ENCODE measurements at places on chromosomes 1 and 21.

DNA sequence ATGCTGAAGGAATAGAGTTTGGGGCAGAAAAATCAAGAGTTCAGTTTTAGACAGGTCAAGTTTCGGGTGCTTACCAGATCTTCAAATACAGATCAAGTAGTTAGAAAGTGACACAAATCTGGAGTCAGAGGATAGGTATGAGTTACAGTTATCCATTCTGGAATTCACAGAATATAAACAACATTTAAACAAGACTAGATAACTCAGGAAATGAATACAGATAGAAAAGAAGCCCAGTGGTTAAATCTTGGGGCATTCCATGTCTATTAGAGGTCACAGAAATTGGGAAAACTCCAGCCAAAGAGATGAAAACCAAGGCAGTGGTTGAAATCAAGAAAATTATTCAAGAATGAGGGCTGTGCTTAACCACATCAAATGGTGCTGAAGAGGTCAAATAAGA, 187.0 kb upstream of the HP1BP3 start:
- DNase-seq: no peak

DNA sequence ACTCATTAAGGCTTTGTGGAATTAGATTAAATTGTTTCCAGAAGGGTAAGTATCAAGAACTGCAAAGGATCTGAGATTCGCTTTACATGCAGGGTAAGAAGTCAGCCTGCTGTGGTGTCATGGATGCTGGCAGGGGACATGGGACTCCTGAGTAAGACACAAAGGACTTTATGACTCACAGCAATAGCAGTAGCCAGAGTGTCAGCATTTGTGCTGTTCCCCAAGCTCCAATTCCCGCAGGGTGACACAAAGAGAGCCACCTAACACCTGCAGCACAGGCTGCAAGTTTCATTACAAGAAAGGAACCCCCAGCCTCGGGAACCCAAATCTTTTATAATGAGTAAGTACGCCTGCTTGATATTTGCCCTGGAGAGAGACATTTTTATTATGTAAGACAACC, 298.1 kb upstream of the POU3F1 start:
- no peak for DNase-seq

GRCh38 chr1:116208136-116208535, 96.9 kb downstream of the MAB21L3 start:
- no peak for DNase-seq

GRCh38 chr1:25987951-25988350, 9.9 kb downstream of the PAFAH2 start:
- DNase-seq: no peak

GRCh38 chr1:93876244-93876643, 2.8 kb downstream of the DNTTIP2 start:
- DNase-seq: no peak

DNA sequence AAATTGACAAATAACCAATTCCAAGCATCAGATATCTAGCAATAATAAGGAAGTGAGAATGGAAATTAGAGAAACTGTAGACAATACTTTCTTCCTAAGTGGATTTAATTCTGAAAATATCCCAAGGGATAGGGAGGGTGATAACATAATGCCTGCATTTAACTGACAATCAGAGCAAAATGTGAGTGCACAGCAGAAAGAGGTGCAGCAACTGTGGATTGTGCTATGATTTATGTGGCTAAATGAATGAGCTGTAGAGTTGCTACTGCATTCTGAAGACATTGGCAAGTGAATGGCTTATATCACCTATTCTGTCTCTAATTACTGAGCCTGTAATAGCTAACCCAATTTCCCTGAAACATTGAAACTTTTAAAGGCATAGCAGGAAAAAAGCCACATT, 39.0 kb downstream of the OLFM3 start:
- no peak for DNase-seq

GRCh38 chr1:119435052-119435451, 20.1 kb downstream of the HSD3B2 start:
- DNase-seq: no peak

DNA sequence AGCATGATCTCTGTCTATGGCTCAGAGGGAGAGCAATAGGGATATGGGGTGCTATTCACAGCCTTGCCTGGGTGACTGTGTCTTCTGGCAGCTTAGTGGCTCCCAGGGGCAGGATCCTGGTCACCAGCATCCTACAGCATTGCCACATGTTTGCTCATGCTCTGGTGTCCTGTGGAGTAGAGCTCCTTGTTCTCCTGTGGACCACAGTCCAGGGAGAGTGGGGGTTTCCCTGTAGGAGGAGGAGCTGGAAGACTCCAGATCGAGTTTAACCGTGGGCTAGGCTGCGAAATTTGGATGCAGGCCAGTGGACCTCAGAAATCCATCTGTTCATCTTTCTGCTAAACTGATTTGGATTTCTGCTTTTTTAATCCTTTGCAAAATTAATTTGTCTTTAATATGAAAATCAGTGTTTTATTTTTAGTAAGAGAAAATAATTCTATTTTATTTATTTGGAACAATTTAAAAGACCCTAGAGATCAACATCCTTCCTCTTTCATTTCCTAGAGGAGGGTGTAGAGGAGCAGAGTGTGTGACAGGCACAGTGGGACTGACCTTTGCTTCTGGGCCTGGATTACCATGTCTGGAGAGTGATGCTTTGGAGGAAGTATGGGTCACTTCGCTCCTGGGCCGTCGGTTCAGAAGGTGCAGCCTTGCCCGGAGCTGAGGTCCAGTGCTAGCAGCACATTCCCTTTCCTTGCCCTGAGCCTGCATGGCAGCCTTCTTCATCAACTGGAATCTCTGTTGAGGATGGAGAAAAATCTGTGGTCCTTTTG, 17.4 kb downstream of the ADARB1 start:
- no peak for DNase-seq

GRCh38 chr1:85615586-85616363, 35.2 kb downstream of the CCN1 start:
- no peak for DNase-seq

DNA sequence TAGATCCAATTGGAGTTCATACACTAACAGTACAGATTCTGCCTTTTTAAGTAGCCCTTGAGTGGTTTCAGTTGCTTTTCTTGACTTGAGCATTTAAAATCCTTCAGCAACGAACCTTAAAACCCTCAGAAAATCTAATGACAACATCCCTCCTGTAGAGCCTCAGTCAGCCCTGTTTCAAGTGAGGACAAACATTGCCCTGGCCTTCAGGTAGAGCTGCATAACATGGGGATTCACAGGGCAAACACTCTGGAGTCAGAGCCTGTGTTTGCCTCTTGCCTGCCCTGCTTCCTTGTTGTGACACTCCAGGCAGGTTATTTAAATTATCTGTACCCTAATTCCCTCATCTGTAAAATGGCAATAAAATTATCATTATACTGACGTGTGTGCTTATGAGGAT, 96.1 kb upstream of the KCNA3 start:
- no peak for DNase-seq

Data from activated naive CD4-positive, alpha-beta T cell (primary cell).